H1 (cell line): ENCODE measurements at places on chromosomes 16 and 17. TPM values are rescaled to one million over a fixed set of nuclear protein-coding genes. Genes with fewer than 3 reads are reported as not detected.
A peak's percentile ranks its signal among the peaks of the same experiment; 100 is the strongest.

GRCh38 chr17:52420555-52421078, 262.1 kb upstream of the CA10 start:
- no peak overlapping the region for H3K27ac ChIP-seq
- no peak for DNase-seq
- no peaks in the 10 kb centered on the region for H3K4me1 ChIP-seq
- H3K36me3 ChIP-seq: no peaks in the 10 kb centered on the region
- H3K4me3 ChIP-seq: no peak overlapping the region

DNA sequence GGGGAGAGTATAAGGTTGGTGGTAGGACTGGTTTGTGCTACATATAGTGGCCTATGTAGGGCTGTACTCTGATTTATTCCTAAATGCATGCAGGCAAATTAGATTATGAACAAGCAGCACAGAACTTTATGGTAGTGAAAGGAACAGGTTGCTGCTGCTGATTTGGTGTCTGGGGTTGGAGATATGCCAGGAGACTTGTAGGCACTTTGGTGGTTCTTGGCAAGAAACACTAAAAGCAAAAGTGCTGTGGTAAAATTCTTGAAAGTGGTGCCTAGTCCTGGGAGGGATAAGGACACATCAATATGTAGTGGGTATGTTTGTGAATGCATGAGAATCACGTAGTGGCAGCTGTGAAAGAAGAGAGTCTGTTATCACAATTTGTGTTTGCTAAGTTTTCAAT, 2126.0 kb downstream of the TP53TG3F start:
- DNase-seq: no peak
- H3K36me3 ChIP-seq: no peaks in the 10 kb centered on the region
- H3K27me3 ChIP-seq: no peaks in the 10 kb centered on the region
- no peak overlapping the region for H3K27ac ChIP-seq
- no peaks in the 10 kb centered on the region for H3K4me1 ChIP-seq

DNA sequence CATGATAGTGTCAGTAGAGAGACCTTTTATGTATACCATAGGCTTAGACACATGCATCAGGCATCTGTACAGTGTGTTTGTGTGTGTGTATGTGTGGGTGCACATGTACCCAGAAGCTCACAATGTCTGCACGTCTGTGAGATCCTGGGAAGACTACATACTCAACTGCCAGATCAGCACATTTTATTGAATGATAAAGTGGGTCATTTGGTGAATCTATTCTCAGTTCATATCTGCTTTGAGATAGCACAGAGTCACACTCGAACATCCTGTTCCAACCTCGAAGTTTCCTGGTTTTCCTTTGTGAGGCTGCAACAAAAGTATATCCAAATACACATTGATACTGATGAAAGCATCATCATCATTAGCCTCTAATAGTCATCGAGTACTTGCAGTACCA, 63.6 kb downstream of the MAF start:
- H3K4me1 ChIP-seq: no peaks in the 10 kb centered on the region
- no peak overlapping the region for H3K4me3 ChIP-seq
- H3K36me3 ChIP-seq: no peaks in the 10 kb centered on the region

- no peak overlapping the region for H3K27ac ChIP-seq
- no peak overlapping the region for H3K4me3 ChIP-seq
- no peaks in the 10 kb centered on the region; the same call in 1 of the 2 replicates for H3K27me3 ChIP-seq
- H3K4me1 ChIP-seq: peaks cover 11% of the 10 kb centered on the region
Observed at GRCh38 chr17:77807051-77807745, 151.3 kb upstream of the TNRC6C start.

DNA sequence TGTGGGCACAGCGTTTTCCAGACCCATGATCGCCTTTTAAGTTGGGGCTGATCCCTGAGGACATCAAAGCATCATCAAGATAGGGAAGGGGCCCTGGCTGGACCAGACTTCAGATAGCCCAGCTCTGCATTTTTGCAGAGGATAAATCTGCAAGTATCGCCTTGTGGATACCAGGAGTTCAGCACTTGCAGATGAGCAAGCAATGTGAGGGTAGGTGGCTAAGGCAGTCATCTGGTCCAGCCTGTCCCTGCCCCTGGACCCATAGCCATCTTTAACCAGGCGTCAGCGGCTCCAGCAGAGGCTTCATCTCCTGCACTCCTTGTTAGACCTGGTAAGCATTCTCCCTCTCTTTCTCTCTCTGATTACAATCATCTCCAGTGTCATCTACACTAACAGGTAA, 9.0 kb upstream of the MRPS23 start:
- no peak overlapping the region for H3K27ac ChIP-seq
- peaks cover 14% of the 10 kb centered on the region for H3K4me1 ChIP-seq
- peak; percentile 38 for DNase-seq
- H3K36me3 ChIP-seq: no peaks in the 10 kb centered on the region
- no peak overlapping the region for H3K4me3 ChIP-seq

DNA sequence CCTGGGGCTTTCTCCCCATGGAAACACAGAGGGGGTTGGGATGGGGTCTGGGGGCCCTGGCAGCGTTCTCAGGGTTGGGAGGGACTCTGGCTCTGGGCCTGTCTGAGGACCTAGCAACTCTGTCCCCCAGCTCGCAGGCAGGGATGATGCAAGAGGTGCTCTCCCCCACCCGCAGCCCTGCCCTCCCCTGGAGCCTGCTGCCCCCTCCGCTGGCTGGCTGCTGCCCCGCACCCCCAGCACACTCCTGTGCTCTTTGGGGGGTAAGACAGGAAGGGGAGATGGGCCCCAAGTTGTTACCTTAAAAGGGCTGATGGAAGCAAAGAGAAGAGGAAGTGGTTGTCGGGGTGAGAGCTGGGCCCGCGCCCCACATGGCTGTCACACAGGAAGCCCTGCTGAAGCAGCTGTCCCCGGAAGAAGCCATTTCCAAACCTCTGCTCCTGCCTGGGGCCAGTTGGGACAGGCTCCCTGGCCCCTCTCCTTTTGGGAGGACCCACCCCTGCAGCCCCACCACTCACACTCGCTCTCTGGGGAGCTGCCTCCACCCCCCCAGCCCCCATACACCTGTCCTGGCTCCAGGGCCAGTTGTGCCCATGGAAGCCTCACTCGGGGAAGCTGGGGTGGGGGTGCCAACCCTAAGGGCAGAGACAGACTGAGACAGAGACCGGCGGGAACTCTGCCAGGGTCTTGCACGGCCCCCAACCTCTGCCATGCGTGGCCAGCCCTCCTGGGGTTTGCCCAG, 2.5 kb downstream of the CORO1A start:
- H3K27ac ChIP-seq: no peak overlapping the region
- peaks cover 16% of the 10 kb centered on the region; the same call in 1 of the 2 replicates for H3K27me3 ChIP-seq
- H3K36me3 ChIP-seq: no peaks in the 10 kb centered on the region
- H3K4me1 ChIP-seq: no peaks in the 10 kb centered on the region
- DNase-seq: peak; percentile 51

DNA sequence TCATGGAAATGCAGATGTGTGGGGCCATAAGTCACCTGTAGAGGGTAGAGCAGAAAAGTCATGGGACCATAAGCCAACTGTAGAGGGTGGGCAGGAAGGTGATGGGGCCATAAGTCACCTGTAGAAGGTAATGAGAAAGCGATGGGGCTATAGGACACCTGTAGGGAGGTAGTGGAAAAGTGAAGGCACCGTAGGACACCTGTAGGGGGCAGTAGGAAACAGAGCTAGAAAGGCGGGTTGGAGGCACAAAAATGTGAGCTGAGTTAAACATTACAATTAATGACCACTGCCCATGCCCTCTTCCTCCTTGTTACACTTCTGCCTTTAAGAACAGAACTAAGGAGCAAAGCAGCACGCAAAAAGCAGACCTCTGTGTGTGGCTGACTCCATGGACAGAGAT, 150.1 kb downstream of the SHISA6 start:
- H3K27me3 ChIP-seq: no peaks in the 10 kb centered on the region
- no peak overlapping the region for H3K4me3 ChIP-seq
- H3K36me3 ChIP-seq: no peaks in the 10 kb centered on the region

- no peaks in the 10 kb centered on the region for H3K27me3 ChIP-seq
- no peaks in the 10 kb centered on the region for H3K36me3 ChIP-seq
- peaks cover 3% of the 10 kb centered on the region for H3K4me1 ChIP-seq
- no peak for DNase-seq
Observed at GRCh38 chr17:73336408-73337329, 24.9 kb upstream of the CDC42EP4 start.

DNA sequence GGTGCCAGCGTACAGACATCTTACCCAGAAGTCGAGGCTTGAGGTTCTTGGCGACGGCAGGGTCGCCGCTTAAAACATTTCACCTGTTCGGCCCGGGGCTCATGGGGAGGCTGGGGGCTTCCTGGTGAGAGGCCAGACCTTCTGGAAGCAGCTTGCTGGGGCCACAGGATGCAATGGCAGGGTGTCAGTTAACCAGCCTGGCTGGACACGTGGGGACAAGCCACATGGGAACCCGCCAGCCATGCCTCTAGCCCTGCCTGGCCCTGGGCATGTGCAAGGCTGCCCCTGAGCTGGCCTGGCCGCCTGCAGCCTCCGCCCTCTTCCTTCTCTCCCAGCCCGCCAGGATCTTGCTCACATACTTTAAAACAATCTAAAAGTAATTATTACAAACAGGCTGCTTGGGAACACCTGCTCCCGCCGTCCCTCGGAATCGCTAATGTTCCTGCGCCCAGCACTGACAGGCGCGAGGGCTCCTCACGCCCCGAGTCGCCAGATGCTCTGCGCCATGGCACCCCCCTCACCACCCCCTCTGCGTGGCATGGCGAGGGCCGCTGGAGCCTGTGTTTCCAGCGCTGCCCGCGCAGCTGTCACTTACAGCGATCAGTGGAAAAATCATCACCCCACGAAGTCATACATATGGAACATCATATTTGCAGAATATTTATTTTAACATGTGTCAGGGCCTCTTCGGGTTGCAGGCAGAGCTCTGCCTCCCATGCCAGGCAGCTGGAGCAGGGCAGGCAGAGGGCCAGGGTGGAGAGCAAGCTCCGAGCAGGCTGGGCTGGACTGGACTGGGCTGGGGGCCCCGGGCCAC, 188.7 kb upstream of the GSE1 start:
- no peaks in the 10 kb centered on the region for H3K27me3 ChIP-seq
- DNase-seq: peak; percentile 42
- H3K36me3 ChIP-seq: no peaks in the 10 kb centered on the region

DNA sequence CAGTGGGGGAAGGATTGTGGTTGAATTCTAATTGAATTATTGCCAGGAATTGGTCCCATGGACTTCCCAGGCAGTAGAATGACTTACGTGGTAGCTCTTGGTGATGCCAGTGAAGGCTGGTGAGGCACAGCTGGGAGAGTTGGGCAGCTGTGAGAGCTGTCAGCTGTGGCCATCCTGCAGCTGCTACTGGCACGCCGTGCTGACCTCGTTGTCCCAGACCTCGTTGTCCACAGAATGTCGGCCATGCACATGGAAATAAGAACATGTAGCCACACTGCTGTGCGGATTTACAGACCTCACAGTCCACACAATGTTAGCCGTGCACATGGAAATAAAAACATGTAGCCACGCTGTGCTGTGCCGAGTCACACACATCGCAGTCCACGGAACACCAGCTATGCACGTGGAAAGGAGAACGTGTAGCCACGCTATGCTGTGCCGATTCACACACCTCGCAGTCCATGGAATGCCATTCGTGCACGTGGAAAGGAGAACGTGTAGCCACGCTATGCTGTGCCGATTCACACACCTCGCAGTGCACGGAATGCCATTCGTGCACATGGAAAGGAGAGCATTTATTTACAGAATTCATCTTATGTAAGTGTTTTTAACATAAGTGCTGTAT, 59.2 kb downstream of the BANP start:
- H3K4me3 ChIP-seq: no peak overlapping the region
- H3K4me1 ChIP-seq: no peaks in the 10 kb centered on the region; the same call in 1 of the 2 replicates
- H3K36me3 ChIP-seq: peaks cover 18% of the 10 kb centered on the region
- H3K27ac ChIP-seq: 0 out of 2 replicates have a peak overlapping the region, but pooled peaks have one; percentile 13
- H3K27me3 ChIP-seq: no peaks in the 10 kb centered on the region

DNA sequence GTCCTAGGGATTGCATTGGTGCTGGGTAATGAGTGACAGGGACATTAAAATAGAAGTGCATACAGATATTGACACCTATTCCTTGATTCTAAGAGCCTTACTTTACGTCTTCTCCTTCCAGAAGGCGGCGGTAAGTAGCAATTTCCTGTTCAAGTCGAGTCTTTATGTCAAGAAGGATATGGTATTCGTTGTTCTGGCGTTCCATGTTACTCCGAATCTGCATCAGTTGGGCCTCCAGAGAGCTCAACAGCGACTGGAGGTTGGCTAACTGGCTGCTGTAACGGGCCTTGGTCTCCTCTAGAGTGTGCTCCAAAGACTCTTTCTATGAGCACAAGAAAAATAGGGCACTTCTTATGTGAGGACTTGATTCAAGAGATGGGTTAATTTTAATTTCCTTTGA, 7.0 kb downstream of the KRT20 start:
- H3K4me1 ChIP-seq: no peaks in the 10 kb centered on the region
- H3K27me3 ChIP-seq: no peaks in the 10 kb centered on the region
- DNase-seq: no peak

GRCh38 chr16:66199189-66199588, 167.3 kb upstream of the CDH5 start:
- no peak for DNase-seq
- H3K27me3 ChIP-seq: no peaks in the 10 kb centered on the region; the same call in 1 of the 2 replicates
- no peaks in the 10 kb centered on the region for H3K4me1 ChIP-seq
- H3K36me3 ChIP-seq: no peaks in the 10 kb centered on the region
- no peak overlapping the region for H3K4me3 ChIP-seq

DNA sequence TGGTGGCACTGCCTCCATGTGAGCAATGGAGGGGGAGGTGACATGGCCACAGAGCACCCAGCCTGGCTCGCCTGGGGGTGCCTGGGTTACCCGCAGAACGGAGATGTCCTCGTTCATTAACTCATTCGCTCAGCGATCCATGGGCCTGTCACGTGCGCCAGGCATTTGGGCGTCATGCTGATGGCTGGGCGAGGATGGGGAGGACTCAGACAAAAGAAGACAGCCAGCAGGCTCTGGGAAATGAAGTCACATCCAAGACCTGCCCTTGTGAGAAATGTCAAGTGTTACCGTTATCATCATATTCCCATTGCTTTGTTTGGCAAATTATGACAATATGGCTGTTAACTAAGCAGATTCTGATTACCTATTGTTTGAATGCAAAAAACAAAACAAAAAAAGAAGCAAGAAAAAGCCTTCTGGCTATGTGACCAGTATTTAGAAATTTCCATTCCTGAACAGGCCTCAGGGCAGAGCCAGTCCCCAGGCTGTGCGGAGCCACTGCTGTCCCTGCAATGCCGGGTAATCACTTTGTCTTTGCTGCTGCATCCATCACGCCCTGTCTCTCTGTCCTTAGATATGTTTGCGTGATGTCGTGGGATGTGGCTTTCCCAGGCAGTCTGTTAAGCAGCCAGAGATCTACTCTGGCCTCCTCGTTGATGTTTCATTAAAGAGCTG, 57.9 kb downstream of the CMIP start:
- DNase-seq: no peak
- no peaks in the 10 kb centered on the region for H3K27me3 ChIP-seq
- H3K27ac ChIP-seq: no peak overlapping the region
- no peak overlapping the region for H3K4me3 ChIP-seq

GLIS2 gene
- total RNA-seq: 17.4 and 18.6 TPM in 2 replicates

RNF157 gene
- total RNA-seq: 13.4 and 14.9 TPM in 2 replicates

TRPV3 gene
- total RNA-seq: 0.40 and 0.56 TPM in 2 replicates

CALB2 gene
- 1.9 and 2.7 TPM in 2 replicates for total RNA-seq
